Renal cortical epithelial cell (primary cell): ENCODE measurements at places on chromosomes 7 and 10. TPM values are rescaled to one million over a fixed set of nuclear protein-coding genes. Genes with fewer than 3 reads are reported as not detected.

The ASB10 gene
- total RNA-seq: not detected in 2 replicates

The UBTD1 gene
- 21.5 and 27.9 TPM in 2 replicates for total RNA-seq

GRCh38 chr10:45023426-45023825, 22.7 kb downstream of the ZNF22 start:
- no peak for DNase-seq

DNA sequence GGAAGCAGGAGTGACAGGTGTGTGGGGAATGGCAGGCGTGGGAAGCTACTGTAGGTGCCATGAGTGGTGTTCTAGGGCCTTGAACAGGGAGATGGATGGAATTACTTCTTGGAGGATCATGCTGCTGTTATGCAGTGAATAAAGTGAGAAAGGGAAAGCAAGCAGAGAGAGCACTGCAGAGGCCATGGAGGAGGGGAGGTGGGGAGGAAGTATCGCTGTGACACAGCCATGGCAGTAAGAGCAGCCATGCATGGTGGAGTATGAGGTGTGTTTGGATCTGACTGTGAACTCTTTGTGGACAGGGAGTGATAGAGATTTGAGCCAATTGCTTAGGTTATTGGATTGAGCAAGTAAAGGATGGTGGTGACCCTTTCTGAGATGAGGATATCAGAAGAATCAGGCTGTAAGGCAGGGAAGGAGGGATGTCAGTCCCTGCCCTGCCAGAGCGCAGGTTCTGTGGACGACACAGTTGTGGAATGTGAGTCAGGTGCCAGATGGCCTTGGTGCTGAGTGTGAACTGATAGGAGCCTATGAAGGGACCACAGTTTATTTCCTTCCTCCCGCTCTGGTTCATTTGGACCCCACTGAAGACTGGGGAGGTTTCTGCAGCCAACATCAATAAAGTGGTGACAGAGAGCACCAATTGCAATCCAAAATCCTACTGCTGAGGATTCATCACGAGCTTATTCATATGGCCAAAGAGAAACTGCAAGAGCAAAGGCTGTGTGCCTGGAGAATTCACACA, 105.5 kb upstream of the TMEM72 start:
- peak; percentile 47 for DNase-seq

DNA sequence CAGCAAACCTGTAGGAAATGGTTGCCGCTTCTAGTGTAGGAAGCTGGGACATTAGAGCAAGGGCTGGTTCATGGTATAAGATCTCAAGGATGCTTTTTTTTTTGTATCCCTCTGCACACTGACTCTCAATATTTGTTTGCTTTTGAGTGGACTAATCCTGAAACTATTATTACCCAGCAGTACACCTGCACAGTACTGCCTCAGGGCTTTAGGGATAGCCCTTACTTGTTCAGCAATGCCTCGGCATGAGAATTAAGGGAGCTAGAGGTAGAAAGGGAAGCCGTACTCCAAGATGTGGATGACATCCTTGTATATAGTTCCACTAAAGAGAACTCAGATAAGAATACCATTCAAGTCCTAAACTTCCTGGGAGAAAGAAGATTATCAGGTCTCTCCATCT, 70.5 kb downstream of the COPG2 start:
- DNase-seq: no peak
